ENCODE measurements at places on chromosomes 7 and 10. TPM values are rescaled to one million over a fixed set of nuclear protein-coding genes. Genes with fewer than 3 reads are reported as not detected.

Gene ITGB8
- 18.5 TPM for total RNA-seq

Gene MOGAT3
- not detected for total RNA-seq

Gene CLRN3
- total RNA-seq, result not detected

Gene CYP3A4
- not detected for total RNA-seq

Gene UROS
- total RNA-seq, result 55.0 TPM

Gene PROSER2
- 10.3 TPM for total RNA-seq

Gene MRPS24
- total RNA-seq, result 106 TPM

Gene ACSM6
- total RNA-seq, result not detected

Gene SPDYE2B
- not detected for total RNA-seq

Gene SFTPA2
- not detected for total RNA-seq

Gene MRC1
- 0.14 TPM for total RNA-seq

Gene EN2
- total RNA-seq, result 0.75 TPM

Gene HDAC9
- total RNA-seq, result 0.02 TPM

Gene BAMBI
- total RNA-seq, result 4.0 TPM

Gene PRLHR
- not detected for total RNA-seq

Gene NPC1L1
- total RNA-seq, result 0.09 TPM

Gene MBL2
- total RNA-seq, result not detected

Gene NEURL1
- 0.14 TPM for total RNA-seq

Gene TMEM229A
- total RNA-seq, result not detected

Gene CRHR2
- total RNA-seq, result not detected

Gene TAC1
- not detected for total RNA-seq

Gene GALNT17
- 3.1 TPM for total RNA-seq

Gene SOSTDC1
- 0.10 TPM for total RNA-seq

Gene GRID1
- 0.05 TPM for total RNA-seq

Gene ZNF503
- 10.5 TPM for total RNA-seq

Measured in NCI-H460 (cell line).